Activated CD4-positive, alpha-beta memory T cell treated with anti-CD3 and anti-CD28 coated beads, Interleukin-2, amount 10 ng/mL, durations not matched to agents 7 days and 5 days (primary cell): ENCODE measurements at places on chromosomes 3 and 15. TPM values are rescaled to one million over a fixed set of nuclear protein-coding genes. Genes with fewer than 3 reads are reported as not detected.

Gene TUSC7
- total RNA-seq: not detected

Gene TF
- 0.15 TPM for total RNA-seq

Gene CAND2
- total RNA-seq: 0.15 TPM

Gene WNT5A
- total RNA-seq: not detected

Gene ARL14
- not detected for total RNA-seq

Gene PLCH1
- total RNA-seq: 0.08 TPM

Gene GP9
- not detected for total RNA-seq

Gene KIF9
- total RNA-seq: 3.4 TPM

Gene CHD2
- total RNA-seq: 155 TPM

Gene DGKG
- total RNA-seq: 0.58 TPM

Gene CYP8B1
- total RNA-seq: not detected

Gene ILDR1
- total RNA-seq: 1.7 TPM

Gene KBTBD13
- total RNA-seq: not detected

DNA sequence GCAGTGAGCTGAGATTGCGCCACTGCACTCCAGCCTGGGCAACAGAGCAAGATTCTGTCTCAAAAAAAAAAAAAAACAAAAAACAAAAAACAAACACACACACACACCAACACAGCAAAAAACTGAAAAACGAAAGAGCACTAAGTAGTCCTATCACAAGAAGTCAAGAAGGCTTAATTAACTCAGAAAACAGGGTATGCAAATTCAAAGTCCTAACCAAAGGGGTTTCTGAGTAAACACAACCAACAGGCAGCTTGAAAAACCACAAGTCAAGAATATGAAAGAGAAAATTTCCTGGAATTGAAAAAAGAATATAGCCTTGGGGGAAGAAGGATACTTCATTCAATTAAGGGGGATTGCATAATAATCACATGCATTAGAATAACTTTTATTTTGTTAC, 37.7 kb upstream of the PARP14 start:
- no peak for DNase-seq

GRCh38 chr3:153927107-153927506, 194.1 kb upstream of the ARHGEF26 start:
- DNase-seq: no peak

DNA sequence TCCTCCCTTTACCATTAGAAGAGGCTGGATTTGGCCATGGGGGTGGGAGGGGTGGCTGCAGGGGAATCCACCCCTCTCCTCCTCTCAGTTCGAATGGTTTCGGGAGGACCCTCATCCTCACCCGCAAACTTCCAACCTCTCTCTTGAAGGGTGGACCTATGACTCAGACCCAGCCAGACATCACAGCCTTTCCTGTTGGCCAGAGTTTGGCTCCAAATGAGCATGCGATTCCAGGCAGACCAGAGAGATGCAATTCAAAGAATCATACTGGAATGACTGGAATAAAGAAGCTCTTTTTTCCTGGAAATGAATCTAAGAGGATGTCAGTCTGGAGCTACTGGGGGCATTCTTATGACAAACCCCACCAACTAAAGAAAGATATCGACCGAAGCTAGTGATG, 516.7 kb upstream of the MDFIC2 start:
- DNase-seq: no peak

DNA sequence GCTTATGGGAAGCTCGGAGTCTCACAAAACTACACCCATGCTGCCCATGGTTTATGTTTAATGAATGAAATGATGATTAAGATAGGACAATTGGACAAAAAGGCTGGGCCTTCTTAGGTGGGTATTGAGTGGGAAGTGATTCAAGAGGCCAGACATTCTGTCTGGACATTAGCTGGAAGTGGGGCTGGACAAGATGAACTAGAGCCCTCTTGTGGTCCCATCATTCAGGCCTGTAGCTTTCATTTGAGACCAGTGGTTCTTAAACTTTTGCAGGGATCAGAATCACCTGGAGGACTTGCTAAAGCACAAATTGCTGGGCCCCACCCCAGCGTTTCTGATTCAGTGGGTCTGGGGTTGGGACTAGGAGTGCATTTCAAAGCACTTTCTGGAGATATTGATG, 290.4 kb upstream of the CTDSPL start:
- no peak for DNase-seq

GRCh38 chr3:127222664-127223063, 29.7 kb downstream of the PRR23E start:
- no peak for DNase-seq

GRCh38 chr15:78103406-78104118, 11.2 kb downstream of the SH2D7 start:
- DNase-seq: peak; percentile 87

DNA sequence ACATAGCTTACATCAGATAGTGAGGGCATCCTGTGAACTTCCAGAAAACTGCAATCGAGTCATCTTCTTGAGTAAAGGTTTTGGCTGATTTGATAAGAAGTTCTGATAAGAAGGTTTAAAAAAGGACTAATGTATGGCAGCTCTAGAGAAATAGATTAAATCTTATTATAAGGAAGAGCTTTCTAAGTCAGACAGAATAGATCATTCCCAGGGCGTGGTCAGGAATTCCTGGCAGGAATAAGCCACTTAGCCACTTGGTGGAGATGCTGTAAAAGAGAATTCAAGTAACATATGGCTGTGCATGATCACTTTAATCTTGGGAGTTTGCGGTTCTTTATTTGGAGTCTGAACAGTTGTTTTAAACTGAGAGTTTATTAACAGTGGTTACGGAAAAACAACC, 17.4 kb downstream of the PGBD4 start:
- DNase-seq: no peak

- DNase-seq: peak; percentile 77
Observed at GRCh38 chr15:40344631-40345120, 3.9 kb upstream of the CCDC9B start.

- DNase-seq: no peak
Observed at GRCh38 chr3:112633757-112634156, 7.2 kb downstream of the CCDC80 start.

GRCh38 chr3:188594139-188594538, 440.2 kb downstream of the LPP start:
- no peak for DNase-seq

DNA sequence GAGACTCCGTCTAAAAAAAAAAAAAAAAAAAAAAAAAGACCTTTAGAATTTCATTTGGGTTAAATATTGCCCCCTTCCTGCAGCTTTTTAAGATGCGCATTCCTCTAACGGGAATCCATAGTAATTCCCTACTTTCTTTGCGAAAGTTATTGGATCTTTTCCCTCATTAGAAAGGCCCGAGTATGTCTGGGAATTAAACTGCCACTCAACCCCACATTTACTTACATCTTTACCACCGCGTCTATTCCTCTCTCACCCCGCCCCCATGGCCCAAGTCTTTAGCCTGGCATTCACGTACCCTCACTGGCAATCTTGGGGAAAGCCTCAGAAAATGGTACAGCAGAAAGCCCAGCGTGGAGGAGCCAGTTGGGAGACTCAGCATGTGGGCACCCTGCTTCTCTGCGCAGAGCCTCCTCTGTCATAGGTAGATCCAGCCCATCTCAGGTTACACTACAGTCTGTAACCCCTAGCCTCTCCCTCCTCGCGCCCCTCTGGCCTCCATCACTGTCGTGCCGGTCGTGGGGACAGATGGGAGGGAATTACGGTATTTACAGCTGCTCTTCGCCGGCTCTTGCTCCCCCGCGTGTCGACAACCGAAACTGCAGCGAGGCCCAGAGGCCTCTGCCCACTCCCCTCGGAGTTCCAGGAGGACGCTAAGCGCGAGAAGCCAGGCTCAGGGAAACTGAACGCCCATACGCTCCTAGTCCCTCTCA, 6.4 kb upstream of the ANKDD1A start:
- peak; percentile 81 for DNase-seq

DNA sequence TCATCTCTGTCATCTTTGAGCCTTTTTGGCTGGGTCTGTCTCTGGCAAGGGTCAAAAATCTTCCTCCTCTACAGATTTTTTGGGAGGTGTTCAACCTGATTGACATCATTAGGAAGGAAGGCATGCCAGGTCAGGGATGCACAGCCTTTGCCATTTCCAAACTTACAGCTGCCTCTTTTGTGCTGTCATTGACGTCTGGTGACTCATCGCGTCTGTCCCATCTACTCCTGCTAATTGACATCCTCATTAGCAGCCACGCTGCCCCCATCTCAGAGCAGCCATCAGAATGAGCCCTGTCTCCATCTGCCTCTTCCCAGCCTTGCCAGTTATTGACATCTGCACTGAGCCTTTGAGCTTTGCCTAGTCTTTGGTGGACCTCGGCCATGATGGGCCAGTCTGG, 53.0 kb downstream of the PDIA5 start:
- DNase-seq: no peak

DNA sequence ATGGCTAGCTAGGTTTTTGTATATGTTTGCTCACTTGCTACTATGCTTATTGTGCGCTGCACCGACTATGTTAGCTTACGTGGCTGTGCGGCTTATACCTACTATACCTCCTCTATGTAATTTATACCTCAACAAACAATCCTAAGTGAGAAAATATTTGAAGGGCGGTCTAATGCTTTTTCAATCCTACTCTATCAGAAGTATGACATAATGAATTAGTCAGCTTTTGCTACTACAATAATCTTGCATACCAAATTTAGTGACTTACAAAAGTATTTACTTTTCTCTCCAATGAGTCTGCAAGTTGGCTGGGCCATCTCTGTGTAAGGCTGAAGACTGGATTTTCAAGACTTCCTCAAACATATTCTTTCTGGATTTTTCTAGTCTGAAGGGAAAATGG, 391.2 kb upstream of the NECTIN3 start:
- DNase-seq: no peak

GRCh38 chr3:48694610-48695392, 9.1 kb upstream of the NCKIPSD start:
- no peak for DNase-seq

- no peak for DNase-seq
Observed at GRCh38 chr15:59995568-59996297, 8.4 kb upstream of the FOXB1 start.

GRCh38 chr15:69648212-69648611, 195.6 kb downstream of the RPLP1 start:
- DNase-seq: no peak

- peak; percentile 48 for DNase-seq
Observed at GRCh38 chr3:178001670-178002101, 534.5 kb upstream of the KCNMB2 start.

- no peak for DNase-seq
Observed at GRCh38 chr15:62850791-62851291, 191.7 kb upstream of the TPM1 start.

DNA sequence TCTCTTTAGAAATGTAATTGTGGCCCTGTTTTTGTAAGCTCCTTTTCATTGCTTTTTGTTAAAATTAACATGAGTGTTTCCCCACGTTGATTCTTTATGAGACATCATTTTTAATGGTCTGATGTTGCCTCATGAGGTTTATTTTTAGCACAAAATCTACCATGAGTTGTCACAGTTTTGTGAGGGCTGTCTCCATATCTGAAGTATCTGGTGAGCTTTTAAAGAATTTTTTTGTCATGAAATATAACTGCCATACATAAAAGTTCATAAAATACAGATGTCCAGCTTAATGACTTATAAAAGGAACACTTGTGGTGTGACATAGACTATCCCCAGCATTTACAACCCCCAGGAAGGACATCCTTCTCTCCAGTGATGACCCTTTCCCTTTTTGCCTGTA, 34.3 kb upstream of the CEMIP start:
- DNase-seq: no peak

DNA sequence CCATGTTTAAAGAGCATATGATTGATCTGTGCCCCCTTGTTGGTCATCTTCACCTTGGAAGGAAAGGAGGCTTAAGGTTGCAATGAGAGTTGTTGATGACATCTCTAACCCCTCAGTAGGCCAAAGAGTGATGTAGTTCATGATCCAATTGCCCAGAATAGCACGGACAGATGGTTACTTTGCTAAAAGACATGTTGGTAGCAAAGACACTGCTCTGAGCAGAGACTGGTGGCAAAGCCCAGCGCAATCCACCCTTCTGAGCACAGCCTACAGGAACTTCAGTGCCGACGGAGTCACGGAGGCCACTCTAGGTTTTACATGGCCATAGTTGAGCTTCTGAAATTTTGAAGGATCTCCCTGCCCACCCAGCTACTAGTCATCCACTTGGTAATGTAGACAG, 21.8 kb downstream of the FBXO45 start:
- DNase-seq: no peak

DNA sequence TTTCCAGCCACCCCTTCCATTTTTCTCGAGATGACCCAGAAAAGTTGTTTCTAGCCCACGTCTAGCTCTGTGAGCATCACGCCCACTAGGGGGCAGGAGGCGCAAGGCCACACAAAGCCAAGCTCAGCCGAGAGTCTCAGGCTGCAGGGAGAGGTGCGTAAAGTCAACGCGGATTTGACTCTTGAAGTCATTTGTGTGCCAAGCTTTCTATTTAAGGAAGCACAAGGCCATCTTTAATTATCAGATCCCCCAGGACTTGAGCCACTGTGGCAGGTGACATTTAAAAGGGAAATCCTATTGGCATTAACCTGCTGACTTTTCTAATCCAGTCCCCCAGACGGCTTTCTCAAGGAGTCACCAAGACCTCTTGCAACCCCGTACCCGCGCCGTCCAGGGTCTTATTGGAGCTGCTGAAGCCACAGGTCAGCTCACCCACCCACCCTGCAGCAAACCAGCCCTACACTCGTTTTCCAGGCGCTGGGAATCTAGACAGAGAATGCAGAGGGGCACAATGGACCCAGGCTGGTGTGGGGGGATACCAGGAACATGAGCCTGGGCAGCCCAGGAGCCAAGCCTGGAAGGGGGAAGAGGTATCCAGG, 62.1 kb downstream of the CAPN7 start:
- peak; percentile 87 for DNase-seq

- no peak for DNase-seq
Observed at GRCh38 chr15:32123473-32123872, 93.2 kb downstream of the CHRNA7 start.

GRCh38 chr3:188643736-188644135, 489.8 kb downstream of the LPP start:
- DNase-seq: no peak

DNA sequence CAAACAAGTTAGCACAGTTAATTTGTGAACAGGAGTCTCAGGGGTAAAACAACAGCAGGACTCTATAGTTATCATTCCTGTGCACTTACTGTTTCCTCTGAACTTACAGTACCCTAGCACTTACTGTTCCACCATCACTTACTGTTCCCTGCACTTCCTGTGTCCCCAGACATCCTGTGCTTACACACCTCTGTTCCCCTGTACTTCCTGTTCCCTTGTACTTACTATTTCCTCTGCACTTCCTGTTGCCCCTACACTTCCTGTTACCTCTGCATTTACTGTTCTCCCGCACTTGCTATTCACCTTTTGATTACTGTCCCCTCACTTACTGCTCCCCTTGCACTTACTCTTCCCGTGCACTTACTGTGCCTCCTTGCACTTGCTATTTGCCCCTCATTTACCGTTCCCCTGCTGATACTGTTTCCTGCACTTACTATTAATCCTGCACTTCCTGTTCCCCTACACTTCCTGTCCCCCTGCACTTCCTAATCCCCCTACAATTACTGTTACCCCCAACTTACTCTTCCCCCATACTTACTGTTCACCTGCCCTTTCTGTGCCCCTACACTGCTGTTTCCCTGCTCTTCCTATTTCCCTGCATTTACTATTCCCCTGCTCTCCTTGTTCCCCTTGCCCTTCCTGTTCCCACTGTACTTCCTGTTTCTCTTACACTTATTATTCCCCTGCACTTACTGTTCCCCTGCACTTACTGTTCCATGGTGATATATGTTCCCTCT, 30.3 kb downstream of the TPRA1 start:
- DNase-seq: no peak

- DNase-seq: no peak
Observed at GRCh38 chr3:106183762-106184391, 315.1 kb upstream of the CBLB start.

- no peak for DNase-seq
Observed at GRCh38 chr3:37526511-37526910, 335.2 kb upstream of the CTDSPL start.

- peak; percentile 57 for DNase-seq
Observed at GRCh38 chr3:171458071-171458863, 1.9 kb downstream of the TNIK start.
